ENCODE measurements at places on chromosomes 11 and 22.

GRCh38 chr11:124793466-124794278 lies 6.5 kb downstream of the MSANTD2 start:
- peak; percentile 33 for DNase-seq

DNA sequence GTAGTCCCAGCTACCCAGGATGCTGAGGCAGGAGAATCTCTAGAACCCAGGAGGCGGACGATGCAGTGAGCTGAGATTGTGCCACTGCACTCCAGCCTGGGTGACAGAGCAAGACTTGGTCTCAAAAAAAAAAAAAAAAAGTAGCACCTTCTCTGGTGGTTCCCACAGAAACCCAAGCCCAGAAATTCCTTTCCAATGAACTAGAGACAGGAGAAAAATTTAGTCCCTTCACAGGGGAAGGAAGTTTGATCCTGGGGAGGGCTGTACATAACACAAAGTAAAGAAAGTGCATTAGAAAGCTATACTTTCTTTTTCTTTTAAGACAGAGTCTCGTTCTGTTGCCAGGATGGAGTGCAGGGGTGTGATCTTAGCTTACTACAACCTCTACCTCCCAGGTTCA lies 25.5 kb upstream of the APOA1 start:
- no peak for DNase-seq

GRCh38 chr11:59144096-59144495 lies 1.4 kb downstream of the FAM111A start:
- no peak for DNase-seq

GRCh38 chr11:12680246-12680939 lies 6.2 kb downstream of the TEAD1 start:
- peak; percentile 47 for DNase-seq

- no peak for DNase-seq
Observed at GRCh38 chr11:80282643-80283042, 841.8 kb upstream of the TENM4 start.

DNA sequence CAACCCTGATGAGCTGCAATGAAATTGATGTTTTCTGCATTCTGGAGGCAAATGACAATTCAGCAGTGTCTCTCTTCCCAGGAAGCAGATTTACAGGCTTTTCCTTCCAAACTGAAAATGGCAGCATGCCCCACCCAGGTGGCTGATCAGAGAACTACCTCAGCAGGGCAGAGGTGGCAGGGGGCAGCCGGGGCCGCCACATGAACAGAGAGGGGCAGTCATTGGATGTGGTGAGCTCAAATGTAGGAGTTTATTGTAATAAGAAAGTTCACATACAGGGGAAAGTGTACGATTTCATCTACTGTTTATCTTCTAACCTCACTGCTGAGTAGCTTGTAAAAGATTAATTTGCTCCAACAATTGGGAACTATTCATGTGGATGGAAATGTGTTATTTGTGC lies 15.7 kb upstream of the PARVA start:
- no peak for DNase-seq

DNA sequence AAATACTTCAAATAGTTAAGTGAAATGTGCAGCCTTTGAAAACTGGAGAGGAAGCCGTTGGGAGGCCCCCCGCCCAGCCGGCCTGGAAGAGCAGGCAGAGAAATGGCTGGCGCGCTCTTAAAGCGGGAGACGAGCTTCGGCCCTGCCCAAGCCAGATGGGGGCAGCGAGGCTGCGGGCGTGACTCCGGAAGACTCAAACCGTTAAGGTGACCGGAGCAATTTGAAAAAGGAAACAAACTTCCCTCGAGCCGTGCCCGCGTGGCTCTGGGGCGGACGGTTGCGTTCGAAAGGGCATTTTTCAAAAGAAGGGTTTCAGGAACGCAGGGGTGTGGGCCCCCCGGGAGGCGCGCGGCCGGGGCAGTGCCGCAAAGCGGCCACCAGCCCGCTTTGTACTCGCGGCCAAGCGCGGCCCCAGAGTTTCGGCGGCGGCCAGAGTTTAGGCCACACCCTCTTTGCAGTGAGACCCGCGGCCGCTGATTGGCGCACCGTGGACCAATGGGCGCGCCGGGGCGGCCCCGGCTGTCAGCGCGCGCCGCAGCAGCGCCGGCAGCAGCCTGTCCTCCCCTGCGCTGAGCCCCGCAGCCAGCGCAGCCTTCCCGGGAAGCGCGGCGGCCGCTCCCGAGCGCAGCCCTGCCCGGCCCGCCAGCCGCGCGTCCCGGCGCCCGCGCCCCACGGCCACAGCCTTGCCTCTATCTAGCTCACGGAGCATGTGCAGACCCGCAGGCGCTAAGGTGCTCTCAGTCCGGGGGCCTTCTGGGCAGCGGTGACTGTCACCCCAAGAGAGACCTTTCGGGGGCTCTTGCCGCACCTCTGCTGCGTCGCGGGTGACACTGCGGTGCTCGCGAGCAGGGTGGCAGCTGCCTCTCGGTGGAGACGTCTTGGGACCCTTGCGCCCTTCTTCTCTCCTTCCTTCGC lies at the start of gene NAV2:
NAV2 (plus strand) TSS at position 557 of the 915 bp plus-strand sequence. CDS start 859 bp downstream, outside the sequence.
- DNase-seq, result peak; percentile 70

DNA sequence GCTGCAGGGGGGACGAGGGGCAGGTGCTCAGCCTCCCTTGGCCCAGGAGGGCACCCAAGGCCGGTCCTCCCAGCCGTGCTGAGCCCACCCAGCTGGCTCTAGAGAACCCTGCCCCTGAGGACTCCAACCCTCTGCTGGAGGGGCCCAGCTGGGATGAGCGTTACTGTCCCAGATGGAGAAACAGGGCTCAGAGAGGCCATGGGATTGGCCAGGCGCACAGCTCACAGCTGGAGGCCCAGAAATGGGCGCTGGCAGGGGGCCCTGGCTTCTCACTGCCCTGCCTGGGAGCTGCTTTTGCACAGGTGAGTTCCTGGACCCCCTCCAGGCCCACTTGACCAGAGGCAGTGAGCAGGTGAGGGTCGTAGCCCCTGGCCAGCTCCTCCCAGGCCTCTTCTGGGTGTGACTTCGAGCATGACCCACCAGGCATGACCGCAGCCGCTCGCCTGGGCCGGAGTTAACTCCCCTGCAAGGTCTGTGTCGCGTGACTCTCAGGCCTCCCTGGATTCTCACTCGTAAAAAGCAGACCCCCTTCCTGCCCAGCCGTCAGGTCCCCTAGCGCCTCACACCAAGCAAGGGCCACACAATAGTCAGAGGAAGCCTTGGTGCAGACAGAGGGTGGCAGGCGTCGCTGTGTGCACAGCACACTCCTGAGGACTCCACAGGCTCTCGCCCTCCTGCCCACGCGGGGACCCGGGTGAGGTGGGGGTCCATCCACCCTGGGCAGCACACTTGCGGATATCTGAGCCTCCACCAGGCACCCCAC lies 19.7 kb upstream of the IL17REL start:
- no peak for DNase-seq

DNA sequence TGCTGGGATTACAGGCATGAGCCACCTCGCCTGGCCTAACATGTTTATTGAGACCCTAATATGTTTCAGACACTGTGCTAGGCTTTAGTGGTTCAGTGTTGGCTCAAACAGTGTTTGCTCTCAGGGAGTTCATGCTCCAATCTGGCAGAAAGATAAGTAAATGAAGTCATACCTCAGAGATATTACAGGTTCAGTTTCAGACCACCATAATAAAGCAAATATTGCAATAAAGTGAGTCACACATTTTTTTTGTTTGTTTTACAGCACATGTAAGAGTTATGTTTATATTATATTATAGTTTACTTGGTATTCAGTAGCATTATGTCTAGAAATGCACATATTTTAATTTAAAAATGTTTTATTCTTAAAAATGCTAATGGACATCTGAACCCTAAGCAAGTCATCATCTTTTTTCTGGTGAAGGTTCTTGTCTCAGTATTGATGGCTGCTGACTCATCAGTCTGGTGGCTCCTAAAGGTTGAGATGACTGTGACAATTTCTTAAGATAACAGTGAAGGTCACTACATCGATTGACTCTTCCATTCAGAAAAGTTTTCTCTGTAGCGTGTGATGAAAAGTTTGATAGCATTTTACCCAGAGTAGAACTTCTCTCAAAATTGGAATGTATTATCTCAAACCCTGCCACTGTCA lies 243.0 kb upstream of the ANO5 start:
- DNase-seq, result no peak

DNA sequence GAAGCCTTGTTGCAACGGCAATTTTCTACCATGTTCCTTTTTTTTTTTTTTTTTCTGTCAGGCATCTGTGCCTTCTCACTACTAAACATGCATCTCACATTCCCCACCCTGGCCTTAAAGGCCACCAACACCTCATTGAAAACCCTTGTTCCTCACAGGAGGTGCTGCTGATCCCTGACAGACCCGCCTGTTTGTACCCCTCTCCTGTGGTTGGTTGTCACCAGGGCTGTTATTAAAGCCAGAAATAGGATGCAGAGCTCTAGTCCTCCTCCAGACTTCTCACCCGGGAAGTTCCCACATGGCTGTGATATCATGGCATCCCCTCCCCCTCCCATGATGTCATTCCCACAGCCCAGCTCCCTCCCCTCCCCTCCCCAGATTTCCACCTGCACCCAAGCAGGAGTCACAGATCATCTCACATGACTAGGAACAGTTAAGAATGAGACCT lies 302.8 kb upstream of the NCAM1 start:
- DNase-seq, result no peak

DNA sequence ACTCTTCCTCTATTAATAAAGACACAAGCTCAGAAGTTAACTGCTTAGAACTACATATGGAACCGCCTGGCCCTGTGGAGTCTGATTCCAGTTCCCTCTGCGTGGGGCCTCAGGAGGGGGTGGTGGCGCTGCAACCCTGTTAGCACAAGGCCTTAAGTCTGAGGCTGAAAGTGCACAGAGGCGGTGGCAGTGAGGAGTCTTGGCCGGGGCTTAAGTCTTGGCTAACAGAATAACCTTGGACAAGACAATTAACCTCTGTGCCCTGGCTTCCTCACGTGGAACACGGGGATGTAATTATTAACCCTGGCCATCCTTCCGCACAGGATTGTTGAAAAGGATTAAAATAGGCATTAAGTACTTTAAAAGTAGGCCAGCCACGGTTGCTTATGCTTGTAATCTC lies 191.5 kb downstream of the CEP164 start:
- DNase-seq, result no peak

GRCh38 chr11:89205378-89205777 lies 27.7 kb downstream of the TYR start:
- no peak for DNase-seq

DNA sequence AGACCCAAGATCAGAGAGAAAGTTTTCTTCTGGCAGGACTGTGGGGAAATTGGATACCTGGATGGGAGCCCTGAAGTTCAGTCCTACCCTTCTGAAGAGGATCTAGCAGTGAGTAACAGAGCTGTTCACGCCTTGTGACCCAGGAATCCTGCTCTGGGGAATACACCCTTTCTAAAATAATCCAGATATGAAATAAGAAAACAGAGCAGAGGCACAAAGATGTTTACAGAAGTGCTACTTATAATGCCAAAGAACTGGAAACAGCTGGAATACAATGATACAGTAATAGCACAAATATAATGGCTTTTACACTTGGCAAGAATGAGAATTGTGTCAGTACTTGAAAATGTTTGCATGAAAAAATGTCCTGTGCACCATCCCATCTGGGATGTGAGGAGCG lies 304.0 kb upstream of the NARS2 start:
- no peak for DNase-seq

GRCh38 chr11:68707527-68707926 lies 23.2 kb downstream of the GAL start:
- DNase-seq, result no peak

DNA sequence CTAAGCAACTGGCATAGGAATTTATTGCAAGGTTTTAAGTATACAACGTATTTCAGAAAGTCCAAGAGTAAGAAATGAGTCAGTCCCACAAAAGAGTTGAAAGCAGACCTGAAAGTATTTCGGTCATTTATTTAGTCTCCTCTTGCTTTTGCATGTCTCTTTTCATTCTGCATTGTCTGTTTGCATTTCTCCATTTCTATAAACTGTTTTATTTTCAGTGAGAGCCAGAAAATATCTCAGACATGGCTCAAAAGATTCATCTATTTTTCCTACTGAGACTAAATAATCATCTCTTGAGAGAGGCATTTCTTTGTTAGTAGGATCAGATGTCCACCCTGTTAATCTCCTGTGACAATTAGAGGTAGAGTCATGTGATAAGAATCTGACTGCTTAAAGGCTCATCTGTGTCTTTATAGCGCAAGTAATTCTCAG lies 219.1 kb upstream of the CCDC179 start:
- no peak for DNase-seq

DNA sequence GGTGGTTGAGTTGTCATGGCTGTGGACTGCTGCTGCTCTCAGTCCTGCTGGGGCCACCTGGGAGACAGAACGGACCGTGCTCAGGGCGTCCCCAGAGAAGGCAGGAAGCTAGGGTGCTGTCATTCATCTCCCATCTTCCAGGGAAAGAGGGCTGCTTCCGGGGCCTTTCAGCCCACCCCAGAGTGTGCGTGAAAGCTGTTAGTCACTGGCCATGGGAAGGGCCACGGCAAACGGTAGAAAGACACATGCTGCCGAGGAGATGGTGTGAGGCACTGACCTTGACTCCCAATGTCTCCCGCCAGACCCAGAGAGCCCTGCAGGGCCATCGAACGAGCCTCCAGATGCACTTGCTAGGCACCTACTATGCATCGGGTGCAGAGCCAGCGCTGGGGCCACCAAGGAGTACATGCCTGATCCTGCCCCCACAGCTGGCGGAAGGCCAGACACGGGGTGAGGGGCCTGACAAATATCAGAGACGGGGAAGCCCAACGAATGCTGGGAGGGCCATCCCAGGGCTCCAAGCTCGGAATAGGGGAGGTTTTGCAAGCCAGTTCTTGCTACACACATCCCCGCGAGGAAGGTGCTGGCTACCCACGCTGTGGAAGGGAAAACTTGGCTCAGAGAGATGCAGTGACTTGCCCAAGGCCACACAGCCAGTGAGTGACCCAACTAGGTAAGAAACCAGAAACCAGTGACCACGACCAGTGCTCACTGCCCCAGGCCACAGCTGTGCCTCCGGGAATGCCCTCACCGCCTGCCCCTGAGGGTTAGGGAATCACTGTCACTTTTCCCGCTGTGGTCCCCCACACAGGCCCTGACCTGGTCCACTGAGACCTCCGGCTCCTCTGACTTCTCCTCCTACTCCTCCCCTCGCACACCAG lies 10.1 kb downstream of the RAC2 start:
- DNase-seq, result no peak

Measured in CD4-positive, alpha-beta memory T cell (primary cell).